ENCODE measurements at places on chromosomes 7 and 10.

- no peak for DNase-seq
Measured at GRCh38 chr10:120583424-120584108, 126.5 kb downstream of the PLPP4 start.

DNA sequence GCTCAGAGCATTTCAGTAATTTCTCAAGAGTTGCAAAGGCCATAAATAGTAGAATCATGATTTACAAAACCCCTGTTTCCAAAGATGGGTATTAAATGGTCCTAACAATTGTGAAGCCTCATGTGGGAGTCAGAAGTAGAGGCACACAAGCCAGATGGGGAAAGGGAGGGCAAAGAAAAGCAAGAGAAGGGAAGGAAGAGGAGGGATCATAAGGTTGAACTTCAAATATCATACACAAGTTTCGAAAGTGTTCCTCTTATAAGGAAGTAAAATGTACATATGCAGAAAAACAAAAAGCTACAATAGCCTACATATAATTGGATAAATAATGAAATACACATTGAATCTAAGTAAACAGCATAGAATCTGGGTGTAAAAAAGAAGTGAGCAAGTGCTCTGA, 6.0 kb downstream of the LIPN start:
- DNase-seq = no peak

DNA sequence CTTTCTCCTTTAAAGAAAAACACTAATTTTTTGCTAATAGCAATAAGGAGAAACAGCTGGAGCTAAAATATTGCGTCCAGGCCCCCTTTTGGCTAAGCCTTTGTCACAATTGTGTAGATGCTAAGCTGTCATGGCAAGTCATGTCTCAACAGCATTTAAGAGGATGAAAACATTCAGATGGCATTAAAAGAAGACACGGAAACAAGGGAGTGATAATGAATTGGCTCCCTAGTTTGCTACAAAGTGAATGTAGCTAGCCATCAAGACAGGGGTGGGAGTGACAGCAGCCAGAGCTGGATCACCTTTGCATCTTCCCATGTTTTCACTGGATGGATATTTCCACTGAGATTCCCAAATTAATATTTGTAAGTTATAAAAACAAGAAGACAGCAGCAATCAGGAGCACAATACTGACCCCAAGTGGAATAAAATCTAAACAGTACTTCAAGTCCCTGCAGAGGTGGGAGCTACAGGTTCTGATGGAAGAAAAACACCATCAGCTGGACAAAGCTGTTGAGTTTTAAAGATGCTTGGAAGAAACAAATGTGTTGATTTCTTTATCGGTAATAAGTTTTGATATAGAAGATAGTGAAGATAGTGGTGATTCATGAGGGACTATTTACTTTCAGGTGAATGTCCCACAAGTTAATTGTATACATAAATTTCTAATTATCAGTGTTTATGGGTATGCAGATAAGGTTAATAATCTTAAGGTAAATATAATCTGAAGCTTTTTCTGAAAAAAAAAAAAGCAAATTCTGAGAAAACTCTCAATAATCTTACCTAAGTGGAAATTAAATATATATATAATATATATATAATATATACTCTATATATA, 129.4 kb downstream of the SLC16A9 start:
- peak; percentile 67 for DNase-seq

DNA sequence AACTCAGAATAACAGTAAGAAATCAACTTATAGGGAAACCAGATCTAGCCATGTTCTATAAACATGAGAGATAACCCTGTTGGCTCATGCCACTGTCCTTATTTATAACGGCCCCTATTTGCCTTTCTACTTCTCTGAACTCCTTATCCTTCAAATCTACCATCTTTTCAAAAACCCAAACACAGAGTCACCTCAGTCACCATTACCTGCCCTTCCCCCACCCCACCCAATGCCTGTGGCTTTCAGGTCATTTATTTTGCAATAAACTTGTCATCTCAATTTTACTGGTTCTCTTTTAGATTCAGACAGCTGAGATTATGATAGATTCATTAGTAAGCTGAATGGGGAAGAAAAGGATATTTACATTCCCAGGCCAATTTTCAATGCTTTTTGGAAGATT, 53.6 kb downstream of the KMT2C start:
- DNase-seq = no peak

DNA sequence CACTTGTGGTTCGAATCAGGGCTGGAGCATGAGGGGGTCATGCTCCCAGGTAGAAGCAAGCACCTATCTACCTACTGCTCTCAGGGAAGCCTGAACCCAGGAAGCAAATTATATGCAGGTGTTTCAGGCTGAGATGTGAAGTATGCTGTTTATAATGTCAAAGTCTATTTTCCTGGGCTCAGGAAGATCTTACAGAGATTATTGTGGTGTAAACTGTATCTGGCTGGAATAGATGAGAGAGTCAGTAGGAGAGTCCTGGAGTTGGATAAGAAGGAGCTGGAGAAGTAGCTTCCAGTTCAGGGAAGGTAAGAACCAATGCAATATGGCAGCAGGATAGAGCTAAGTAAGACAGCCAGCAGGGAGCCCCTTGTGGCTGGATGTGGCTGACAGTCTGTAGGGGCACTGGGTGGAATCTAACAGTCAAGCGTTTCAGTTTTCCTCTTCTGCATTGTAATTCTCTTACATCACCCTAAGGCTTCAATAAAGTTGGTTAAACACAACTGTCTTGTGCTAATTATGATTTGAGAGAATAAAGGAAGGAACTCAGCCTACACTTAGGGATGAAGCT, 105.9 kb upstream of the EEPD1 start:
- no peak for DNase-seq

- DNase-seq = no peak
Measured at GRCh38 chr10:11429439-11430052, 181.9 kb downstream of the USP6NL start.

GRCh38 chr10:33706746-33707145, 372.3 kb upstream of the NRP1 start:
- DNase-seq = no peak

DNA sequence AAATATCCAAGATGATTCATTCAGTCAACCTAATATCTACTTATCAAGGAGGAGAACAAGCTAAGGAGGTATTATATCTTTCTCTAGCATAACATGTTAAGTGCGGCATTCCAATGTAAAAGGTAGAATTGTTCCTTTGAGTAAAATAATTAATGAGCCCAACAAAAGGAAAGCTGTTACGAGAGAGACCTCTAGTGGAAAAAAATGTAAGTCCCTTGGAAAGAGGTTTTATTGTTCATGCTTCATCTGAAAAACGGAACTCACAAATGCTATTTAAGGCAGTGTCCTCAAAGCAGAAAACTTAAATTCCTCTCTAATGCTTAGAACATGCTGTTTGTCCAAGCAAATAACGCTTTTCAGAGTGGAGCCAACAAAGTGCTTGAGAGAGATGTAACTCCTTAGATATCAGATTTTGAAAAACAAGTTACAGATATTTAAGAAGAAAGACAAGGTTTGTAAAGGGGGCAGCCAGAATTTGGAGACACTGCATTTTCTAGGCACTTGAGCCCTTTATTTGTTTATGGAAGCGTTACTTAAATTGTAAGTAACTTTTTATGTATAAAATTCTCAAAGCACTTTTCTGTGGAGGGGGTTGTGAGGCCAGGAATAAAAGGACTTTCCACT, 119.9 kb downstream of the TFEC start:
- DNase-seq = peak; percentile 41

DNA sequence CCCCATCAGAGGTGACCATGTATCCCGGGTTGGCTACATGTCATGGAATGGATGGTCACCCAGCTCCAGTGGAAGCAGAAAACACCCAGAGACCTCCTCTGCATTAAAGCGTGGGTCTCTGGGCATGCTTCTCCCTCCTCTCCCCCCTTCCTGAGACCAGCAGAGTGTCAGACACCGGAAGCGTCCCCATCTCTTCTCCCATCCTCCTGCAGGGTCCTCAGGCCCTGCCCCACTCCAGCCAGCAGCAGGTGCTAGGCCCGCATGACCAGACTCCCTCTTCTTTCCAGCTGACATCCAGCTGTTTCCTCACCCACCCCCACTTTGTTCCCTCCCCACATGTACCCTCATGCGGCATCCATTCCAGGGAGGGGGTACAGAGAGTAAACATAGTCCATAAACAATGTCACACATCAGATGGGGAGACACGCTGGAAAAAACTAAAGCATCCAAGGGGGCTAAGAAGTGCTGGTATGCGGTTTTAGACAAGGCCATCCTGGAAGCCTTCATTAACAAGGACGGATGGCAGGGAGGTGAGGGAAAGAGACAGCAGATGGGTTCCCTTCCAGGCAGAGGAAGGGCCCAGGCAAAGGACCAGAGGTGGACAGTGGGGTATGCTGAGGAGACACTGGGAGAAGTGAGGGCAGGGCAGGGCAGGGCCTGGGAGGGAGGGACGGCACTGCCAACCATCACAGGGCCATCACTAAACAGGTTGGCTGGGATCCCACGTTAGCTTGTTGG, 12.5 kb upstream of the SLC18A3 start:
- DNase-seq = no peak

GRCh38 chr10:12960941-12961340, 40.6 kb downstream of the CCDC3 start:
- DNase-seq = no peak

GRCh38 chr10:31272841-31273240, 46.2 kb upstream of the ZEB1 start:
- DNase-seq = no peak

DNA sequence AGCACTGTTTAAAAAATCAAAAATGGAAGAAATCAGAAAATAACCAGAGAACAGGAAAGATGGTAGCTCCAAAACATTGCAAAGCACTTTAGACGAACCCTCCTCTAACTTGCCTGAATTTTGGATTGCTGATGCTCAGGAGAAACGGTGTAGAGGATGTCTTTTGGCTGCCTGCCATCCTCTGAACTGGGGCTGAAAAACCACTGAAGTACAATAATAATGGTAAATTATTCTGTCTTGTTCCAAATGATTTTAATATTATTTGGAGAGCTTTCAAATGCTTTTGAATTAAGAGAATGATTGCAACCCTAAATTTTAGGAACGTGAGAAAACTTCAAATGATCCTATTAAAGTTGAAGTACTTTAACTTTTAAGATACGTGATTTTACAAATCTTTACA, 167.3 kb upstream of the SLC13A1 start:
- DNase-seq = no peak

DNA sequence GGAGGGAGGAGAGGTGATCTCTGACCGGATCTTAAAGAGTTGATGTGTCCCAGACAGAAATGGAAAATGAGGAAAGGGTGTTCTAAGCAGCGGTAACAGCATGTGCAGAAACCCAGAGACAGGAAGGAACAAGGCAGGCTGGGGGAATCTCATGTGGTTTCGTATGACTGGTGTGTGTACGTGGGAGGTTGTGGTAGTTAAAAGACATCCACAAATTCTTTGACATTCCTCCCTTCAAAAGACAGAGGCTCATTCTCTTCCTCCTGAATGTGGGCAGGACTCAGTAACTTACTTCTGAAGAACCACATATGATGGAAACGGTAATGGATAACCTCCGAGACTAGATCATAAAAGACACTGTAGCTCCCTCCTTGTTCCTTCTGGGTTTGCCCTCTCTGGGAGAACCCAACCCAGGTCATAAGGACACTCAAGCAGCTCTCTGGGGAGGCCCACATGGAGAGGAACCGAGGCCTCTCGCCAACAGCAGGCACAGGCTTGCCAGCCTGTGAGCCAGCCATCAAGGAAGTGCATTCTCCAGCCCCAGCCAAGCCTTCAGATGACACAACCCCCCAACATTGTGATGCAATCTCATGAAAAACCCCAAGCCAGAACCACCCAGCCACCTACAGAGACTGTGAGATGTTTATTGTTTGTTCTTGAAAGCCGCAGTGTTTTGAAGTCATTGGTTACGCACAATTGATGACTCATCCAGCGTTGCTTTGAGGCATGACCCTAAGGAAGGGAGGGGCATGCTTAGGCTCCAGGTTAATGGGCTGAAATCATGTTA, 116.0 kb downstream of the SLIT1 start:
- DNase-seq = no peak

GRCh38 chr7:123929107-123929506, 4.1 kb downstream of the SPAM1 start:
- DNase-seq = no peak

- DNase-seq = no peak
Measured at GRCh38 chr10:86197166-86197790, 169.3 kb downstream of the GRID1 start.

GRCh38 chr7:41921453-41921981, 218.6 kb upstream of the INHBA start:
- DNase-seq = no peak

DNA sequence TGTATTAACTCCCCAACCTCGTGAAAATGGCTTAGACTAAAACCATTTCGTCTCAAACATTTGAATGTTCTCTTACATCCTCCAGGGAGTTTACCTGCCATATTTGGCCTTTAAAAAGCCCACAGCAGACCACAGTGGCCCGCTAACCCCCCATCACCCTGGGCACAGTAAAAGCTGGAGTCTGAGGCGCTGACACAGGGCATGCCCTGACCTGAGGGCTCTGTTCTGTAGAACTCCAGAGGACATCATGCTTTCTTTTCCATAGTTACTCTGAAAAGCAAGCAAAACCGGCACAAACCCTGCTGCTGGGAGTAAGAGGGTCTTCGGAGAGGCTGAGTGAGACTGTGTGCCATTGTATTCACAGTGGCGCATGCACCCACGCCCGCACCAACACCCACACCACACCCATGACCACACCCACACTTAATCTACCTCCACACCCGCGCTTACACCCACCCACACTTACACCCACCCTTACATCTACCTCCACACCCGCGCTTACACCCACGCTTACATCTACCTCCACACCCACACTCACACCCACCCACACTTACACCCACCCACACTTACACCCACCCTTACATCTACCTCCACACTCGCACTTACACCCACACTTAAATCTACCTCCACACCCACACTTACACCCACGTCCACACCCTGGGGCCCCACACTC, 32.1 kb downstream of the LRRC27 start:
- peak; percentile 29 for DNase-seq

DNA sequence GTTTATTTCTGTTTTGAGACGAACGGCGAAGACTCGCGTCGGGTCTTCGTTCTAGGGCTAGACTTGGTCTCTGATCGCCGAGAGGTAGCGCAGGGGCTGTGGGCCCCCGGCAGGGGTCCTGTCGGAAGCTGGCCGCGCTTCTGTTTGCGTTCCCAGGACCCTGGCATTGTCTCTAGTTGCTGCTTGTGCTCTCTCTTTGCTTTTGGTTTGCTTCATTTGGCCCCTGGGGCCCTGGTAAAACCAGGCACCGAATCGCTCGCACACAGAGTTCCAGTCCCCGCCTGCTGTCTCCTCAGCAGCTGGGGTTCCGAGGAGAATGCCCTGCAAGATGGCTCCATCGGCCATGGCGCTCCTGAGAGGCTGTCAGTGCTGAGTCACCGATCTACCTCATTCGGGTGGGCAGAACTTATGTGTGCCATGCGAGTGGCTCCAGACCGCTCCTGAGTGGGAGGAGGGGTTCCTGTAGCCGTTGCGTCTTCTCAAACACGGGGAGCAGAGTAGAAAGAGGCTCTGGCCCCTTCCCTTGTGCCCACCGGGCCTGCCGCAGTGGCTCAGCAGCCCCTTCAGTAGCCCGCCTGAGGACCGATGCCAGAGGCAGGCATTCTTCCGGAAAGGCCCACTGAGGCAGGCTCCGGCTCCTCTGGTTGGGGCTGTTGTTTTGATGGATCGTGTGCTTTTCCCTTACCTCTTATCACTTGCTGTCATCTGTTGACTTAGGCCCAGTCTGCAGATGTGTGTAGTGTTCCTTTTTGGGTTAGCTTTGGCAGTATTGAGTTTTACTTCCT, 826 bp downstream of the CHPF2 start:
- DNase-seq = no peak

GRCh38 chr7:158728911-158729645, 24.5 kb upstream of the NCAPG2 start:
- DNase-seq = no peak

- DNase-seq = peak; percentile 38
Measured at GRCh38 chr7:131502810-131503508, 53.5 kb downstream of the PODXL start.

GRCh38 chr7:101614098-101614938, 14.8 kb downstream of the MYL10 start:
- DNase-seq = no peak

Data from hindlimb muscle (tissue), 1 donor.